SJCRH30 (cell line): ENCODE measurements at places on chromosomes 6 and 20. TPM values are rescaled to one million over a fixed set of nuclear protein-coding genes. Genes with fewer than 3 reads are reported as not detected.

GRCh38 chr20:47063407-47063806 is 168.8 kb downstream of the EYA2 start:
- peaks cover 48% of the 10 kb centered on the region for H3K4me1 ChIP-seq
- DNase-seq = peak; percentile 33
- H3K27me3 ChIP-seq = no peaks in the 10 kb centered on the region
- H3K27ac ChIP-seq = peak overlapping the region; percentile 100
- H3K36me3 ChIP-seq = peaks cover 9% of the 10 kb centered on the region

GRCh38 chr20:9021699-9022098 is 47.2 kb upstream of the PLCB4 start:
- H3K4me1 ChIP-seq = 0 out of 2 replicates have a peak, but pooled peaks cover 3% of the 10 kb centered on the region
- no peak overlapping the region for H3K27ac ChIP-seq
- DNase-seq = no peak
- H3K4me3 ChIP-seq = no peak overlapping the region
- H3K36me3 ChIP-seq = no peaks in the 10 kb centered on the region

Gene EGFL8
- total RNA-seq = 6.4 and 8.8 TPM in 2 replicates

Gene SLC26A8
- not detected in 2 replicates for total RNA-seq

Gene ZNF334
- total RNA-seq = 0.32 and 0.35 TPM in 2 replicates

Gene HLA-DQB1
- total RNA-seq = not detected in 2 replicates

- H3K4me3 ChIP-seq = no peak overlapping the region
- H3K27me3 ChIP-seq = no peaks in the 10 kb centered on the region
- H3K27ac ChIP-seq = no peak overlapping the region
- H3K4me1 ChIP-seq = no peaks in the 10 kb centered on the region
Measured at GRCh38 chr6:135750081-135750480, 101.4 kb upstream of the PDE7B start.

Gene HLA-DMA
- total RNA-seq = 0.14 and 0.51 TPM in 2 replicates

Gene WASF1
- total RNA-seq = 34.0 and 34.9 TPM in 2 replicates

DNA sequence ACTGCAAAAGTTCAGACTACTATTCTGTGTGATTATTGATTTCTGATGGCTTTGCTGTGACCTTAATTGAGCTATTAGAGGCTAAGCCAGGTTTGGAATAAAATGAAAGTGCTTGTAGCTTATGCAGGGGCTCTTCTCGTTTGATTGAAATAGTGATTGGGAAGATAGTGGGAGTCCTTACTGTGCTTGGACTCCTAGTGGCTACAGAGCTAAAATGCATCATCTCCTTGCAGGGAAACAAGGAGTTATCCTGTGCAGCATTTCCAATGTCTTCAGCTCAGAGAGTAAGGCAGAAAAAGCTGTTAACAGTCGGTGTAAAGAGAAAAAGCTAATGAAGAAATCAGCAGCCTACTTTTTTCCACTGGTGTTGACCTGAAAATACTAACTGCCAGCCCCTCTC is 173.5 kb downstream of the SLC35F1 start:
- H3K27me3 ChIP-seq = no peaks in the 10 kb centered on the region
- H3K27ac ChIP-seq = no peak overlapping the region
- no peaks in the 10 kb centered on the region for H3K36me3 ChIP-seq
- DNase-seq = peak; percentile 4
- H3K4me3 ChIP-seq = no peak overlapping the region

Gene TRIM10
- not detected in 2 replicates for total RNA-seq

- H3K4me3 ChIP-seq = no peak overlapping the region
- no peaks in the 10 kb centered on the region for H3K36me3 ChIP-seq
- no peak overlapping the region for H3K27ac ChIP-seq
- no peak for DNase-seq
- H3K27me3 ChIP-seq = no peaks in the 10 kb centered on the region
Measured at GRCh38 chr6:141548966-141549365, 583.8 kb upstream of the GJE1 start.

- DNase-seq = no peak
- H3K4me3 ChIP-seq = no peak overlapping the region
- no peak overlapping the region for H3K27ac ChIP-seq
- H3K27me3 ChIP-seq = no peaks in the 10 kb centered on the region
- H3K4me1 ChIP-seq = no peaks in the 10 kb centered on the region
- no peaks in the 10 kb centered on the region for H3K36me3 ChIP-seq
Measured at GRCh38 chr6:939526-940252, 246.8 kb upstream of the EXOC2 start.

DNA sequence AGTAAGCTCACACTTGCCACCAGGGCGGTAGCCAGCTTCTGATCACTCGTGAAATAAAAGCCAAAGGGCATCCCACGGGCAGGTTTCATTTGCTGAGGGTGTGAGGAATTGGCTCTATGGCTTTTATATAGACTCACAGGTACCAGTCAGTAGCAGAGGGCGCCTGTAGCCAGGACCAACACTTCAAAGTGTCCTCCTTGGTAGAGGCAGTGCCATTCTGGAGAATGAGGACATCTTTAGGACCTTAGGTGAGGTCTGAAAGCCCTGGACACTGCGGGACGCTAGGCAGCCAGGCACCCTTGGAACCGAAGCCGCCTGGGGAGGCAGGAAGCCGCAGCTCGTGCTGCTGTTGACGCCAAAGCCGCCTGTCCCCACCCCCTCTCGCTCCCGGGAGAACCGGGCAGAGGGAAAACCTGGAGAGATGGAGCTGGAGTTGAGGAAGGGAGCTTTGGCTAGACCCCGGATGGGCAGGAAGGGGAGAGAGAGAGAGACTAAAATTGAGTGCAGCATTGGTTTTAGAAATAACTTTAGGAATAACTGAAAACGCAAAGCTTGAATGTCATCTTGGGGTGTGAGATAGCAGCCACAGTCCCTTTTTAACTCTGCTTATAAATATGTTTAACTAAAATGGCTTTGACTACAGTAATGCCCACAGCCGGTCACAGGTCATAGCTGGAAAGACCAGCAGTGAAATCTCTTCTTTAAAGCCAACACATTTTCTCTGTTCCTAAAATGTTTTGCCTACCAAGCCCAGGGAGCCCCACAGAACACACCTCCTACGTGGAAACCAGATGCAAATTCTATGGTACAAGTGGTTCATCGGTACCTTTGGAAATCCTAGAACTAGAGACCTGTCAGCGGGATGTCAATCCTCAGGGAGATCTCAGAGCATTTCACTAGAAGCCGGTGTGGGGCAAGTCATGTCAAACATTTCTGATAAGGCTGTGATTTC is 128.5 kb upstream of the CDYL start:
- peak overlapping the region; percentile 44 for H3K27ac ChIP-seq
- no peaks in the 10 kb centered on the region for H3K36me3 ChIP-seq
- peak overlapping the region; percentile 47 for H3K4me3 ChIP-seq
- no peaks in the 10 kb centered on the region for H3K27me3 ChIP-seq
- peak; percentile 90 for DNase-seq

DNA sequence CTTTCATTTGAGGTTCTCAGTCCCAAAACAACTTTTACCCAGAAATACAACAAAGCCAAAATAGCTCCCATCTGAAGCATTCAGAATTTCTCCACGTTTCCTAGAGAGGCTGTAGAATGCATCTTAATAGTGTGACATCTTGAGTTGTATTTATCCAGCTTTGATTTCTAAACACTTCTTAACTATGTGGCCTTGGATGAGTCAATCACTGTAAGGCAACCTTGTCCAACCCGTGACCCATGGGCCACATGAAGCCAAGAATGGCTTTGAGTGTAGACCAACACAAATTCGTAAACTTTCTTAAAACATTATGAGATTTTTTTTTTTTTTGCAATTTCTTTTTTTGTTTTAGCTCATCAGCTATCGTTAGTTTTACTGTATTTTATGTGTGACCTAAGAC is 108.1 kb downstream of the RALGAPA2 start:
- no peak for DNase-seq
- no peaks in the 10 kb centered on the region for H3K4me1 ChIP-seq
- no peaks in the 10 kb centered on the region for H3K36me3 ChIP-seq
- H3K27me3 ChIP-seq = no peaks in the 10 kb centered on the region
- H3K4me3 ChIP-seq = no peak overlapping the region

GRCh38 chr6:44229376-44230033 is 6.1 kb downstream of the SLC29A1 start:
- H3K27me3 ChIP-seq = no peaks in the 10 kb centered on the region
- peaks cover 24% of the 10 kb centered on the region for H3K4me1 ChIP-seq
- H3K4me3 ChIP-seq = no peak overlapping the region
- DNase-seq = no peak
- H3K27ac ChIP-seq = no peak overlapping the region

DNA sequence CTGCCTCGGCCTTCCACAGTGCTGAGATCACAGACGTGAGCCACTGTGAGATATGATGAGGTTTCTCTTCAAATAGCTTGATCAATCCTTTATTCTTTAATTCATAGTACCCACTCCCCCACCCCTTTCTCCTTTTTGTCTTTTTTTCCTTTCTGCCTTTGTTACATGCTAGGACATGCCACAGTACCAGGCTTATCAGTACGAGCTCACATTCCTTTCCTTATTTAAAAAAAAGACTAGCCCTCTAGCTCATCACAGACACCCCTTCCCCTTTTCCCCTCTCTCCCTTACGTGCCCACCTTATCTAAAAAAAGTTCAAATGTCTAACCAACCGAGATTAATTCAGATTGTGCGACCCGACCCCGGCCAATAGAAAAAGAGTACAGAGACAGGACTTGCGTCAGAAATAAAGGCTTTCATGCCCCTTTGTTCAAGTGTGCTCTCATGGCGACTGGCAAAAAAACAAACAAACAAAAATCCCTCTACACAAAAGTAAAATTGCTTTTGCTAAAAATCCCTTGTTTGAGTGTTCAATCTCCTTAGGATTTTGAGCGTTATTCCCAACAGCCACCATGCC is 49.2 kb downstream of the MRAP2 start:
- no peak overlapping the region for H3K27ac ChIP-seq
- H3K4me1 ChIP-seq = peaks cover 16% of the 10 kb centered on the region
- H3K4me3 ChIP-seq = no peak overlapping the region
- no peaks in the 10 kb centered on the region for H3K36me3 ChIP-seq
- no peak for DNase-seq

DNA sequence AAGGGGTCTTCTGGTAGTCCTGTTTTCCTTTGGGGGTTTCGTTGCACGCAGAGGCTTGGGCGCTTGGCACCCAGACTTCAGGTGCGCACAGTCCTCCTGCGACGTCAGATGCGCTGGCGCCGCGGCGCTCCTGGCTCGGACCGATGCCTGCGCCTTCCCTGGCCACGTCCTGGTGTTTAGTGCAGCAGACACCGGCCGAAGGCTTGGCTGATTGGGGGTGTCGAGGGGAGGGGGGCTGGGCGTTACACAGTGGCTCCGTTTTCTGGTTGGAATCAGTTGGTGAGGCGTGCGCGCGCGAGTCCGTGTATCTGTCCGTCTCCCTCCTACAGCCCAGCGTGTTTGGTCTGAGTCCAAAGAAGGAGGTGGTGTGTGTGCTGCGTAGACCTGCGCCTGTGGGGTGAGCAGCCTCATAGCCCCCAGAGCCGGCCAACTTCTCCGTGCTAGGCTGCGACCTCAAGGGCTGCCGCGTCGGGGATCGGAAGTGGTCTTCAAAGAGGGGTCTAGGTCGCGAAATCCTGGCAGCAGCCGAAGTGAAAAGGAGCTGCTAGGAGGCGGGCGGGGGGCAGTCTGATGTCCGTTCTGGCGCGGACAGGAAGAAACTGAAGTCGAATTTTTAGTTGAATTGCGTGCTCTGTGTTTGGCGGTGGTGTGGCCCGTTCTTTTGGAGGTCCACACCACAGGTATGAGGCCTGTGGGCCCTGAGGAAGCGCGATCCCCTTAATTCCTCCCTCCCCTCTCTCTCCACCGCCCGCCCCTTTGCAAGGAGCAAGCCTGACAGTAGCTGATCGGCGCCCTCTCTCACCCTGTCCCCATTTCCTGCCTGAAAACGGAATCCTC is 1.5 kb downstream of the SYNDIG1 start:
- no peak overlapping the region for H3K27ac ChIP-seq
- no peaks in the 10 kb centered on the region for H3K36me3 ChIP-seq

- H3K27ac ChIP-seq = no peak overlapping the region
- no peak for DNase-seq
- H3K4me3 ChIP-seq = no peak overlapping the region
- no peaks in the 10 kb centered on the region for H3K36me3 ChIP-seq
- no peaks in the 10 kb centered on the region for H3K4me1 ChIP-seq
Measured at GRCh38 chr6:137387096-137387764, 107.0 kb downstream of the OLIG3 start.

DNA sequence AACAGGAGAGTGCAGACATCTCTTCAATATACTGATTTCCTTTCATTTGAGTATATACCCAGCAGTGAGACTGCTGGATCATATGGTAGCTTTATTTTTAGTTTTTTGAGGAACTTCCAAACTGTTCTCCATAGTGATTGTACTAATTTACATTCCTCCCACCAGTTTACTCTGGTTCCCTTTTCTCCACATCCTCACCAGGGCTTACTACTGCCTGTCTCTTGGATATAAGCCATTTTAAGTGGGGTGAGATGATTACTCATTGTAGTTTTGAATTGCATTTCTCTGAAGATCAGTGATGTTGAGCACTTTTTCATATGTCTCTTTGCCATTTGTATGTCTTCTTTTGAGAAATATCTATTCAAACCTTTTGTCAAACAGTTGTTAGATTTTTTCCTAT is 64.9 kb upstream of the HMGCLL1 start:
- H3K4me3 ChIP-seq = no peak overlapping the region
- no peaks in the 10 kb centered on the region for H3K27me3 ChIP-seq
- no peak for DNase-seq

DNA sequence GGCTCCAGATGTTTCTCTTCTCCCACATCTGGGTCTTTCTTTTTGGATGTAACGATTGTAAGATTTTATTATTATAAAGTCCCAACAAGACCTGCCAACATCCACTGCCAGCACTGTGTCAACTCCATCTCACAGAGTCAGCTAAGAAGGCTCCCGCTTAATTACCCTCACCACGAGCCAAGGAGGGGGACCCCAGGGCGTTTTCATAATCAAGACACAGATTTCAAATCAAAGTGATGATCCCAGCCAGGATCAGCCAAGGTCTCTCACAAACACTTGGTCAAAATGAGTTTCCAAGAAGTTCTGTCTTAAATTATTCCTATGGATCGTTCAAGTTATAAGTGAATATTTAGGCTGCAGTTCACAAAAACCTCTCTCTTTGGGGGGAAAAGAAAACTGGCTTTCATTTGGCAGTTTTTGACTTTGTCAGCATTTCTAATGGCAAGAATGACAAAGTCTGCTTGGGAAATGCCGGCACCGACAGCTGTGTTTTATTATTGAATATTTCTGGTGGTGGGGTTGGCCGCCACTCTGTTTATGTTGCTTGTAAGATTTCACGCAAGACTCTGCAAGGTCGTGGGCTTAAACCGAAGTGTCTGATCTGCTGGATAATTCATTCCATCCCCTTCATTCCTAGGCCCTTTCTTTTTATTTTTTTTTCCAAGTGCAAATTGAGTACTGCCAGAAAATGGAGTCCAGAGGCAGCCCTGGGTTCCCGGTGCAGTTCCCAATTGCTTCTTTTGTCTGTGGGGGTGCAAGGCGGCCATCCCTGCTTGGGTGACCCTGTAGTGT is 170.2 kb upstream of the PMEPA1 start:
- peak overlapping the region; percentile 42 for H3K27ac ChIP-seq
- peak; percentile 64 for DNase-seq

- H3K4me3 ChIP-seq = peak overlapping the region; percentile 92
- 0 out of 2 replicates have a peak, but pooled peaks cover 3% of the 10 kb centered on the region for H3K36me3 ChIP-seq
- H3K27ac ChIP-seq = peak overlapping the region; percentile 88; the same call in 1 of the 2 replicates
Measured at GRCh38 chr20:43590036-43590391, 723 bp upstream of the IFT52 start.
